Stimulated activated naive CD8-positive, alpha-beta T cell treated with anti-CD3 and anti-CD28 coated beads, Interleukin-15, Interleukin-2, amounts not matched to agents 100 U/mL and 50 U/mL, for 24 hours (primary cell): ENCODE measurements at places on chromosomes 2 and 18.

GRCh38 chr2:203650860-203651613 is 55.4 kb upstream of the CD28 start:
- DNase-seq, result no peak

GRCh38 chr2:143843686-143844085 is 676.2 kb downstream of the ZEB2 start:
- no peak for DNase-seq

DNA sequence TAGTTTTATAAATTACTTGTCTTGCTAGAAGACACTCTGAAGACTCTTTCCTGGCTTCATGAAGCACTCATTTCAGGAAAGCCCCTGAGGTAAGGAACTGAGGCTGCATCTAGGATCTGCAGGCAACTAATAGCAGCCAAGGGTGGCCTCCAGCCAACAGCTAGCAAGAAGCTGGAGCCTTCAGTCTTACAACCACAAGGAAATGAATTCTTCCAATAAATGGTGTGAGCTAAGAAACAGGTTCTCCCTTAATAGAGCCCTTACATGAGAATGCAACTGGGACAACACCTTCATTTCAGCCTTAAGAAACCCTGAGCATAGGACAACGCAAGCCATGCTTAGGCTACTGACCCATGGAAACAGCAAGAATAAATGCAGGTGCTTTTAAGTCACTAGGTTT is 254.6 kb upstream of the RBBP8 start:
- DNase-seq, result no peak

DNA sequence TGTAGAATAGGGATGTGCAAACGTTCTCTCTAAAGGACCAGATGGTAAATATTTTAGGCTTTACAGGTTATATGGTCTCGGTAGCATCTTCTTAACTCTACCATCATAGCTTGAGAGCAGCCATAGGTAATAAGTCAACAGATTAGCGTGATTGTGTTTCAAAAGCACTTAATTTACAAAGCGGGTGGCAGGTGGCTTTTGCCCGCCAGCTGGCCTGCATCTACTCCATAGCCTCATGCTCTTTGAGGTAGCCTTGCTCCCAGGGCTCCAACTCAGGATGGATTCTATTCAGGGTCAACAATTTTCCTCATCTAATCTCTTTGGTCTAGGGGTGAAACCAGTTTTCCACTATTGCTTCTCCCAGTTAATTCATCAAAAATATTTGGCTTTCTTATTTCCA is 5.0 kb upstream of the ATP9B start:
- DNase-seq, result no peak

DNA sequence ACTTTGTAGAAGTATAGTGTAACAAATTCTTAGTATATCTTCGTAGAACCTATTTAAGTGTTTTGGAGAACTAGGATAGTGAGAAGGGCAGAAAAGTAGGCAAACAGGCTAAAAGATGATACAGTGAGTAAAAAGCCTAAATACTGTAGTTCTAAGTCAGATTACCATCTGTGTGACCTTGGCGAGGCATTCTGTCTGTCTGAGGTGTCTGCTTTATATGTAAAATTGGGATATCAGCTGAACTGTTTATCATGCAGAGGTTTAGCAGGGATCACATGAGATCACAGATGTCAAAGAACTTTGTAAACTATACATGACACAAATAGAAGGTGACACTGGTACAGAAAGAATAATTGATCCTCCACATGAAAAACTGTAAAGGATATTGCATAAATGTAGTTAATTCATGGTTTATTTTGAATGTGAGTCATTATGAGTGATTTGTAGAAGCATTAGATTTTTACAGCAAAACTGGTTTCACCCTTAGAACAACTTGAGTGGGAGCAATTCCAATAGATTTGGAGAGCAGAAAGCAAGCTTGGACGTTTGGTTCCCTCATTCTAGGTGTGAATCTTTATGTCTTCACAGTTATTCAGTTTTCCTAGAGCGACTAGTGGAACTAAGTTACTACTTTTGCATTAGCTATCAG is 41.9 kb downstream of the TAF1B start:
- no peak for DNase-seq

- DNase-seq, result no peak
Observed at GRCh38 chr2:9982248-9982647, 30.8 kb downstream of the GRHL1 start.

GRCh38 chr2:108942888-108943287 is 46.1 kb downstream of the EDAR start:
- no peak for DNase-seq

GRCh38 chr2:238167761-238168160 is 9.0 kb downstream of the ERFE start:
- no peak for DNase-seq

DNA sequence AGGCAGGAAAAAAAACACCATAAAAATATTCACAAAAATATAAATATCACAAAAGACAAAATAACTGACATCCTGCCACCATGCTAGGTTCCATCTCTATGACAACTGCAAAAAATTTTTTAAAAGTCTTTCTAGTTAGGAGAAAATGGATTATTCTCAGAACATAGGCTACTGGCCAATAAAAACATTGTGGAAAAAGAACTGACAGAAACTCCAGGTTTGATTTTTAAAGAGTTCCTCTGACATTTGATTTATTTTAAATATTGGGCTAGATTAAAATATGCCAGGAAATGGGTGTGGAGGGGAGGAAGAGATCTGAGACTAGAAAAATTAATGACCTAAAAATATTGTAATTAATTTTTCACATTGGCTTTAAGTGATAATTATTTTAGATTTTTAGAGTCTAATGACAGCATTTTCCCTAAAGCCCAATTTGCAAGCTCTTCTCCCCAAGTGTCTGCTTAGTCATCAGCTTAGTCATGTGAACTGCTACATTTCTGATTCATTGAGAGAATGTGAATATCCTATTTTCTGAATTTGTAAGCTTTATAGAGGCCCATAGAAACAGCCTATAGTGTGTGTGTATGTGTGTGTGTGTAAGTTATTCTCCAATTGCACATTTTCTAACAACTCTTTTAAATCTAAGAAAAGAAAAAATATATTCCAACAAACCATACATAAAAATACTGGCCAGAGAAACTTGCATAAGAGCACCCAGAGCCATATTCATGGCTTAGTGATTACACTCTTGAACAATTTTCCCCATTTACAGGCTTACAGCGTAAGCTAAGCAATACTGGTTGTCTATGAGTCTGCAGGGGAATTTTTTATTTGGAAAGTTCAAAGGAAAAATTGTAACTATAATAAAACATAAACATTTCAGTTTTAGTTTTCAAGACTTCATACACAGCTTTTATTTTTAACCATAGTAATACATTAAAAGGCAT is 48.4 kb downstream of the TMEFF2 start:
- no peak for DNase-seq

- DNase-seq, result no peak
Observed at GRCh38 chr18:715626-716025, 3.2 kb upstream of the ENOSF1 start.

DNA sequence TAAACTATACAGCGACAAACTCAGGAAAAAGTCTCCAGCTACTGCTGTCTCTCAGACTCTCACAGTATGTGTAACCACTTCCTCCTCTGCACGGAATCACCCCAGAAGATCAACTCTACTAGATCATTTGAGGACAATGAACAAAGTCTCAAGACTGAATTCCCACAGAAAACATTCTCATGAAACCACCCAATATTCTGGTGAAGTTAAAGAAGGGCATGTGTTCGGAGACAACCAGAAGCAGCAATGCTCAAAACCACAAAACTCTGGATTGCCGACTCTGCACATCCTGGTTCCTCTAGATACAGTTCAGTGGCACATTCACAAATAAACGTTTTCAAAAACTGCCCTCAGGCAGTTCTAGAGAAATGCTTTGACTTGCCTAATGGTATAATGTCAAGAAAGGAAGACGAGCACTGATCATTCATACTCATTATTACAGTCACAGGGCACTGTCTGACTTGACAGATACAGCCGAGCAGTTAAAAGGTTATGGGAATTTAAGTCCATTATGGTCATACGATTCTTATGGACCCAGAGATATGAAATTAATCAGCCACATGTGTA is 91.9 kb upstream of the STK17B start:
- DNase-seq, result no peak

- no peak for DNase-seq
Observed at GRCh38 chr2:108267101-108267500, 21.6 kb upstream of the SULT1C2 start.

- DNase-seq, result no peak
Observed at GRCh38 chr2:25955036-25955435, 27.3 kb downstream of the KIF3C start.

- no peak for DNase-seq
Observed at GRCh38 chr18:22088029-22088428, 81.4 kb upstream of the GATA6 start.

GRCh38 chr2:240339411-240340360 is 95.8 kb upstream of the GPC1 start:
- DNase-seq, result no peak
